ENCODE measurements at places on chromosomes 12 and 14.
A peak's percentile ranks its signal among the peaks of the same experiment; 100 is the strongest.

DNA sequence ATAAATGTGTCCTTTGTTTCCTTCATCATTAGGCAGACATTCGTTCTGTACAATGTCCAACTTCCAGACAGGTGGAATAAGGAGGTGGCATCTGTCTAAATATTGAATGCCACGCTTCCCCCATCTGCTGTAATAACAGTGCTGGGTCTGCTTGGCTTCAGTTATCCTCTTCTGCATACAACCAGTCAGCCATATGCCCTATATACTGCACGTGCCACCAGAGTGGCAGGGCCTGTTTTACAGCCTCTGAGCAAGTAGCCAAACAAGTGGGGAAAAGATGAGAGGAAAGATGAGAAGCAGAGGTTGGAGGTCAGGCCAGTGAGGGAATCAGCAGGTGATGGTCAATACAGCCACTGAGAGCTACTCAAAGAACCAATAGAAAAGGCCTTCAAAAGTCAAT is 55.4 kb downstream of the OTX2 start:
- no peak for DNase-seq

DNA sequence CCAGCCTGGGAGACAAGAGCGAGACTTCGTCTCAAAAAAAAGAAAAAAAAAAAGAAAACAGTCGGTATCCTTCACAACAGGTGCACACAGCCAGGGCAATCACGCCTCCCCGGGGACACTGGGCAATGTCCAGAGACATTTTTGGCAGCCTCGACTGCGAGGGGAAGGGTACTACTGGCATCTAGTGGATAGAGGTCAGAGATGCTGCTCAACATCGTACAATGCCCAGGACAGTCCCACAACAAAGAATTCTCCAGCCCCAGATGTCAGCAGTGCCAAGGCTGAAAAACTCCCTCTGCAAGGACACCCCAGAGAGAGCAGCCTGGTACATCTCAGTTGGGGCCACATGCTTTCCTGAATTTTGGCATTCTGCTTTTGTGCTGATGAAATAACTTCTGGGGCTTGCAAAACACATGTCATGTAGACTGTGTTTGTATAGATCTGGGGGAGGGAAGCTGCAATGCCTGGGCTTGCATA is 21.5 kb downstream of the ALDH2 start:
- DNase-seq: peak; percentile 12

GRCh38 chr12:56590237-56590830 is 39.8 kb downstream of the BAZ2A start:
- no peak for DNase-seq

DNA sequence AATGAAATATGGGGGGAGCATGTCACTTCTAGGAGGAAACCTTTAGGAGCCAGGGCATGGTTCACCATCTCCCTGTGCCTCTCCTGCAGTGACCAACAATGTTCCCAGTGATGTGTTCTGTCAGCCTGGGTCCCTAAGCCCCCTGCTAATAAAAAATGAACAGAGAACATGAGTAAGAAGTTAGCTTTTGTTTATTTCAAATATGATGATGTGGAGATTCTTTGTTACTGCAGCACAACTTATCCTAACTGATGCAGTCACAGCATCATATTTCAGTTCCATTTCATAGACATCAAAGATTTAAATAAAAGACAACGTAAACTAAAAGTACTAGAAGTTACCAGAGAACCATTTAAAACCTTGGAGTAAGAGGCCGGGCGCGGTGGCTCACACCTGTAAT is 43.9 kb downstream of the SERPINA3 start:
- no peak for DNase-seq

DNA sequence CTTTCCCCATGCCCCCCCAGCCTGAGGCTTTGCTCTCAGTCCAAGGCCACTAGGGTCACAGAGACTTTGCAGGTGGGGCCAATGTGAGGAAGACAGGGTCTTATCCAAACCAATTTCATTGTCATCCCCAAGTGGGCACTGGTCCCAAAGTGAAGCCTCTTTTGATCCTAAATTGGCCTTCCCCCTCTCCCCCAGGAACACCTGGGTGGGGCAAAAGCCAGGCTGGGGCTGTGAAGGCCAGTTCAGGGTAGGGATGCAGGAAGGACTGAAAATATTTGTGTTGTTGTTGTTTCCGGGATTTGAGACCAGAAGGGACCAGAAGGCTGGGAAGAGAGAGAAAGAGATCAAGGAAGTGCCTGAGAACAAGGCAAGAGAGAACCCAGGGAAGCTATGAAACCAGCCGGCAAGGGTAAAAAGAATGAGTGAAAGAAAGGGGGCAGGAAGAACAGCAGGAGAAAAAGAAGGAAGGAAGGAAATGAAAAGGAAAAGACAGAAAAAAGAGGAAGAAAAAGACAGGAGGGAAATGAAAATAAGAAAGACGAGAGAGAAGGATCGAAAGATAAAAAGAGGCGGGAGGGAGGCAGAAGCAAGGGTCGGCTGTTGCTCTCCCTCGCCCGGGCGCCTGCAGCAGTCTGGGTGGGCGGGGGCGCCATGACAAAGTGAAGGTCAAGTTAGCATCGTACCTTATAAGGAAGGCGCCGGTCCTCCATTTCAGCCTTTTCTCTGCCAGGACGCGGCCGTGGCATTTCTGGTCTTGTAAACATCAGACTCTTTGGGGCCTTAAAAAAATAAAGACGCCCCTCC is 7.4 kb upstream of the HOXC11 start:
- no peak for DNase-seq

DNA sequence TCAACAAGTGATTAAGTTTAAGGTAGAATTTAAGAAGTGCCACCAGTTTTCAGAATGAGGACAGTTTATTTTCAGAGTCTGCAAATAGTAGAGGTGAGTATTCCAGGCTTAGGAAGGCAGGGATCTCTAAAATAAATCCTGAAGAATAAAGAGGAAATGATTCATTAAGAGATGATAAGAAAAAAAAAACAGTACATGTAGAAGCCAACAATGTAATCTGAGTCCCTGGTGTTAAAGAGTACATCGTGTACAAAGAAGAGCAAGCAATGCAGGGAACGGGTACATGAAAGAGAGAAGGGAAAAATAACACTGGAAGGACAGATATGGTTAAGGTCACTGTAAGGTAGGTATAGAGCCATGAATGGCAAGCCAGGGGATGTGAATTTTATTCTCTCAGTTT is 95.2 kb upstream of the FOXG1 start:
- no peak for DNase-seq

- peak; percentile 54 for DNase-seq
Measured at GRCh38 chr12:11812586-11813437, 163.3 kb downstream of the ETV6 start.

DNA sequence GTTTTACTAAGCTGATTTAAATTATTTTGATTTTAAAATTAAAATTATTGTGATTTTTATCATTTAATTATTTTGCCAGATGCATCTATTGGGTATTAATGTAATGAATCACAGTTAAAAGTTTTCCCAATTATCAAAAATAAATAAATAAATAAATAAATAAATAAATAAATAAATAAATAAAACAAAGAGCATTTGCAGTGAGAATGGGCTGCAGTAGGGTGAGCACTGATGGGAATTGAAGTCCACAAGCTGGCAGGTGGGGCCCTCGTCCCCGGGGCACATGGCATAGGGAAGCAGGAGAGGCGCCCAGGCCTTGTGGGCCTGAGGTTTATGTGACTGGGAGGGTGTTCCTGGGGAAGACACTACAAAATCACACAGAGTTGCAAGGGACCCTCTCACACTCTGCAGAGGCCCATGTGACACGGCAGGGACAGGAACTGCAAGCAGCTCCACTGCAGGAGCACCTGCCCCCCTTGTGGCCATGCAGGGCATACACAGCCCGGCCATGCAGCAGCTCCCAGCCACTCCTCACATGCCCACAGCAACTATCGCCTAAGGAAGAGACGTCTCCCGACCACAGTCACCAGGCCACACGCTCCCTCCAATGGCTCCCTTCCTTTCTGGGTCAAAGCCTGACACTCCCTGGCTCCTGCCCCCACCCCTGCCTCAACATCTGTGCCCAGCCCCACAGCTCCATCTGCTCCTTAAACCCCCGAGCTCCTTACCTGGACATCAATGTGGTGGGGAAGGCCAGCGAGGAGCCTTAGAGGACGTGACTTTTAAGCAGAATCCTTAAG is 256.3 kb upstream of the SFSWAP start:
- no peak for DNase-seq

DNA sequence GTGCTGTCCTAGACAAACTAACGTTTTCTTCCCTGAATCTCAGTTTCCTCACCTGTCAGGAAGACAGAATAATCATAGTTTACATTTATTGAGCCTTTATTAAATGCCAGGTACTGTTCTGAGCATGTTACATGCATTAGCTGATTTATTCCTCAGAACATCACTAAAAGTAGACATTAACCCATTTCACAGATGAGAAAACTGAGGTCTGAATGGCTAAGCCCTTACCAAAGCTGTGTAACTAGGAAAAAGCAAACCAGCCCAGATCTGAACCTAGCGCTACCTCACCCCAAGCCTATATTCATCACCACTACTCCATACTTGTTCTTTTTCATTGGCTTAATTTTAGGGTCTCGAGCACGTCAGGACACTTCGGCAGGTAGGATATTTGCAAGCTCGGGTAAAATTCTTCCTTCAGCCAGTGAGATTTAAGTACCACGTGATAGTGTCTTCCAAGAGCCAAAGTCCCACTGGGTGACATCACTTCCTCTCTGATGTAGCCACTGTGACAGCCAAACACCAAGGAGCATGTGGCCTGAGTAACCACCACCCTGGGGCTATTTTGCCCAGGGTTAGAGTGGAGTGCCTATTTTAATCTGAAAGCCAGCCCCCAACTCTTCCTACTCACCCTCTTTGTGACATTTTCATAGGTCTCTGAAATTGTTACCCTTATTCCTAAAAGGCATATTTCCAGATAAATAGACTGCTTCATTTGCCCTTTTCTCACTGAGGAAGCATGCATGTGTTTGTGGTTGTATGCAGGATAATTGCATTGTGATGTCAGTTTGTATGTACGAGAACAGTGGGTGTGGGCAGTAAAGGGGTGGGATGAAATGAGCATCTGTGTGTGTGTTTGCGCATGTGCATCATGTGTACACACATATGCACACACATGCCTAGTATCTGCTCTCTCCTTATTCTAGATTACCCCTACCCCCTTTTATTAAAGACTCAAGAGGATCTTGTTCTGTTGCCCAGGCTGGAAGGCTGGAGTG is 62.2 kb upstream of the WSCD2 start:
- no peak for DNase-seq

DNA sequence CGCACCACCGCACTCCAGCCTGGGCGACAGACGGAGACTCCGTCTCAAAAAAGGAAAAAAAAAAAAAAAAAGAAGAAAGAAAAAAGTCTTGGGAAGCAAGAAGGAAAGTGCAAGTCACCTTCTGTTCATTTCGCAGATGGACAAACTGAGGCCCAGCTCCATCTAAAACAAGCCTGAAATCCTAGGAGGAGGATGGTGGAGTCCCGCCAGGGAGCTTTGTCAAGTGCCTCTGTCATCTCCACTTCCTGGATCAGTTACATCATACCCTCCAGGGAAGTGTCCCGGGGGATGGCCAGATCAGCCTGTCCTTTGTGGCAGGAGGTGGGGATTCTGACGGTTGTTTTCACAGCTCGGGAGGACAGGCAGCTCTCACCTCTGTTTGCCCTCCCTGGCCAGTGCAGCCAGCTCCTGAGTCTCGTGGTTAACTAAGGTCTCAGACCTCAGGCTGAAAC is 8.7 kb upstream of the SDSL start:
- DNase-seq: no peak

GRCh38 chr12:73225941-73226340 is 953.8 kb downstream of the TRHDE start:
- DNase-seq: no peak

- peak; percentile 73 for DNase-seq
Measured at GRCh38 chr14:33477797-33478196, 473.1 kb downstream of the EGLN3 start.
